HS-27A (cell line): ENCODE measurements at places on chromosomes 1 and 21.

- no peak for DNase-seq
Measured at GRCh38 chr21:28200726-28201125, 792.0 kb downstream of the LTN1 start.

DNA sequence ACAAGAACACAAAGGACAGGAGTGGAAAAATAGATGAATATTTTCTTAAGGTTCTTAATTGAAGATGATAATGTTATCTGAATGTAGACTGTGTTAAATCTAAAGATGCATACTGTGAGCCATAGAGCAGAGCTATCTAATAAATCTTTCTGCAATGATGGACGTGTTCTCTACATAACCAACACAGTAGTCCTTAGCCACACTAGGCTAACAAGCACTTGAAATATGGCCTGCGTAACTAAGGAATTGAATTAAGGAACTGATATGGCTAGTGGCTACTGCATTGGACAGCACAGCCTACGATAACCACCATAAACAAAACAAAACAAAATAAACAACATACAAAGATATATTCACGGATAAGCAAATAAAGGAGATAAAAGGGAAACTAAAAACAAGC lies 181.3 kb downstream of the LYPLAL1 start:
- no peak for DNase-seq

- no peak for DNase-seq
Measured at GRCh38 chr1:178335426-178335825, 161.3 kb downstream of the CLEC20A start.

DNA sequence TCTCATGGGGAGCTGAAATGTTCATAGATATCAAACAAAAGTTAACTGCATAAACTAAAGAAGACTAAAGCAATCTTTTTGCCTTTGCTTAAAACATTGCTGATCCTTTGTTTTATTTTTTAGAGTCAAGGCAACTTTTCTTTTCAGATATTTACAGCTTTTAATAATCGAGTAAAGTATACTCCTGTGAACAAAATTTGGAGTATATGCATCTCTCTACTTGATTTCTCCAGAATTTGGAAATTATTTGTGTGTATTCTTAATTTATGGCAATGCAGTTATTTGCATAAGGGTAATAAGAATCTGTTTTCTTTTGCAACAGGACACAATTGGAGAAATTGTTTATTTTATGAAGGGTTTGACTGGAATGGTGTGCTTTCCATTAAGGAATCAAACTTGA lies 4.2 kb upstream of the AQP10 start:
- DNase-seq = no peak

DNA sequence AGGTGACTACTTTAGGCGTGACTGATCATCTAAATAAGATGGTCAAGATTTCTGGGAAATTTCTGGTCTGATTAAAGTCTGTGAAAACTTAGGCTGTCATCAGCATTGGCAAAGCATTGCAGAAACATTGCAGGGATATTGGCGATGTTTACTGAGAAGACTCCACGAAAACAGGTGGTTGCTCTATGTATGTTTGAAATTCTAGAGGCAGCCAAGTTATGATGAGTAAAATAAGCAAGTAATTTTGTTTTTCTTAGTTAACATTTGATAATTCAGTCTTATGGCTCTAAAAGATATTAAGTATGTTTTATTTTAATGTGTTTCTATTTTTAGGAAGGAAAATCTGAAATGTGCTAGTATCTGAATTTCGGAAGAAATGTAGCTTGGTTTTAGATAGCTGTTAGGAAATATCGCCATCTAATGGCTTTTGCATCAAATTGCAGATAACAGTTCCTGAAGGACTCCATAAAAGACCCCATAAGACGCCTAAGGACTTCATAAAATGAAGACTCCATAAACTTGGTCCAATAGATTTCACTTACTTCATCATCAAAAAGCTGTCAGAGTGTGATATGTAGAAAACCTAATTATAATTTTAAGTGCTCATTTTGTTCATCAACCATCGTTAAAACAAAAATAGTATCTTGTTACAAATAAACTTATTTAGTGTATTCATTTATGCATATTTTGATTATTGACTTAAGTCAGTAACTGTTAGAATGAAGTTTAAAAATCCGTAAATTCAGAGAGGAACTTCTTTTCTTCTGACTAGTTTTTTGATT lies 344.6 kb downstream of the RYR2 start:
- DNase-seq = no peak

DNA sequence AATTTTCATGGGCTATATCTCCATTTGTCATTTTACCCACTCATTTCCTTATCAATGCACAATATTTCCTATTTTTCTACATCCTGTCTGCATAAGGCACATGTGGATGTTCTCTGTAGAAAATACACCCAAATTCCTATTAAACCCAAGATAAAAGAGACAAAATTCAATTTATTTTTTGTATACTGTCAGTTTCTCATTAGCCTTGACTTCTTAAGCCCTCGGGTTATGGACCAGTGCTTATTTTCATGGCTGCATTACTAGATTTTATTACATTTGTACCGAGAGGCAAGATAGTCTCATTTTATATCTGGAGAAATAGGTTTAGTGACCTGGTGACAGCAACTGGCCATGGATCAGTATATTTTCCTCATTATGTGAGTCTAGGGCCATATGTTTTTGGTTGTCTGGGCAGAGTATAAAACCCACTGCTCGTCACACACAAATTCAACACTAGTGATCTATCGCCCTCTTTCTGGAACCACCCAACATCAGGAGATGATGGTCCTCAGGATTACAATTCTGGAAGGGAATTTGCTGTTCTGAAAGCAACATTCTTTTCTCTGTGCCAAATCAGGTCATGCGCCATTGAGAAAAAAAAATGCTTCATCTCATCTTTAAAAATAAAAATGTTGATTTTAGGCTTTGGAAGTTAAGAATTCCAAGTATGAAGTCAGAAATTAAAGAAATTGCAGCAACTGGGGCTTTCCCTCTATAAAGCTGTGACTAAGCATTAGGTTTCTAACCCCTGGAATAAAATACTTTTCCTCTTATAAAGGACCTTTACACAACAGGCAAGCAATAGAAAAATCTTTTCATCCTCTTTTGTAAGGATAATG lies 81.4 kb downstream of the ASTN1 start:
- DNase-seq = no peak

DNA sequence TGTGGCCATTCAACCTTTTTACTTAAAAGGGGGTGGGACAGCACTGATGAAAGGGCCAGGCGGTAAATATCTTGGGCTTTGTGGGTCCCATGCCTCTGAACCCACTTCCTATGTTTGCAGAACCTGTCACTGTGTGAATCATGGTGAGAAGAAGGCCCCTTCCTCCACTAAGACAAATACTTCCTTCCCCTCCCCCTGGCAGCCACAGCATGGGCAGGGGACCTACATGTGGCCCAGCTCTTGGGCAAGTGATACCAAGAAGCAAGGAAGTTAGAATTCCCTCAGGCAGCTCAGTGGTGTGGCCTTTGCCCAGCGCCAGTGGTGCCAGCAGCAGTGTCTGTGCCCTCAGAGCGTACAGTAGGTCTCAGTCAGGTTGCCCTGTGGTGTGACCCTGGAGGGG lies 168.6 kb downstream of the TRIM33 start:
- no peak for DNase-seq

DNA sequence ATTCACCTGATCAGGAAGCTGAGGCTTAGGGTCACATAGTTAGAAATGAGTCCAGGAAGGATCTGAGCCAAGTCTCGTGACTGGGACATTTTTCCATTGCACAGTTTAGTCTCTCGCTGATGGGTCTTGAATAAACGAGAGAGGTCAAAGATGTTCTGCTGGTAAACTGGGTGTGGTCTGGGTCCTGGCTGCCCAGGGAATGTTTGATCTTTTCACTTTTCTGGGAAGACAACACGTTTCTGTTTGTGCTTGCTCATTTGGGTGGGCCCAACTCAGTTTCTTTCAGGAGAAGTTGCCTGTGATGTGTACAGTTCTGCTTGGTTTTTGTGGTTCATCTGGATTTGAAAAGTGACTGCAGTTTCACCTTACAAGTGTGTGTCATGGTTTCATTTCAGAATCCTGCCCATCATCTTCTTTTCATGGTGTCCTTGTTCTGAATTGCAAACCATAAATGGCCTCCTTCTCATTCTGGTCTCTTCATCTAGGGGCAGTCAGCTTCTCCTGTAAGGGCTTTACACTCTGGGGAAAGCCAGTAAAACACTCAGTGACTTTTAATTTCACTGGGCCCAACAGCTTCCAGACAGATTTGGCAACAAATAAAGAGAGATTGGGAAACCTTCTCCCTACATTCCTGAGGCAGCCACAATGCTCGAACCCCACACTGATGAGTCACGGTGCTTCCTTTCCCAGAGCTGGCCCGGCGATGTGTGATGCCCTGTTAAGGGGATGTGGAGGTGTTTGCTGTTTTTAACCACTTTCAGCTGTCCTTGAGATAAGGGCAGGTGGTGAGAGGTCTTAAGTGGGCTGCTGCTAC lies 7.2 kb upstream of the TACSTD2 start:
- DNase-seq = peak; percentile 95

GRCh38 chr1:155933591-155934096 lies 569 bp downstream of the KHDC4 start:
- no peak for DNase-seq

GRCh38 chr1:201364808-201365105 lies 12.7 kb downstream of the TNNT2 start:
- DNase-seq = no peak

DNA sequence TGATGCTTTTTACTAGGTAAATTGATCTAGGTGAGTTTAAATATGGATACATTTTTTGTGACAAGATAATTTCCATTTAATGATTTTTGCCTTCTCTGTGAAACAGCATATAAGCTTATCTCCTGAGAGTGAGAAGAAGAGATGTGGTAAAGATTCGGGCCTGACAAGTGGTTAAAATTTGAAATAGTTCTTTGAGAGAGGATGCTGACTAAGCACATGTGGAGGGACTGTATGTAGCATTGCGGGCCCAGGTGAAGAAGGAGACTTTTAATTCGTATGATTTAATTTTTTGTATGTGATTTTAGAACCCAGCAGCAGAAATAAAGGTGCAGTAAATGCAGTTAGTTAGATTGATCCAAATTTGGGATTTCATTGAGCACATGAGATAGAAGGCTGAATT lies 51.9 kb downstream of the RPRD2 start:
- no peak for DNase-seq
